ENCODE measurements at places on chromosomes 2 and 18.

DNA sequence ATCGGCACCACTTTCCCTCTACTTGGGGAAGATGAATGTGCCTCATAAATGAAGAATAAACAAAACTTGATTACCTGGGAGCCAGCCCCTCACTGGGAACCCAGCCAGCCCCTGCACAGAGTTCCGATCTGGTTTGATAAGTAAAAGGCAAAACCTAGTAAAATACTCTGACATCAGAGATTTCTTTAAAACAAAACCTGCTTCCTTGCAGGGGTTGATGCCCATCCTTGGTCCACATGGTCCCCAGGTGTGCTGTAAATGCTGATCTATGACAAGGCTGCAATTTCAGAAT lies 218.8 kb upstream of the APCDD1 start:
- DNase-seq = no peak

- no peak for DNase-seq
Measured at GRCh38 chr2:69717186-69717585, 24.7 kb upstream of the ANXA4 start.

- DNase-seq = no peak
Measured at GRCh38 chr2:47264143-47264542, 109.0 kb upstream of the STPG4 start.

DNA sequence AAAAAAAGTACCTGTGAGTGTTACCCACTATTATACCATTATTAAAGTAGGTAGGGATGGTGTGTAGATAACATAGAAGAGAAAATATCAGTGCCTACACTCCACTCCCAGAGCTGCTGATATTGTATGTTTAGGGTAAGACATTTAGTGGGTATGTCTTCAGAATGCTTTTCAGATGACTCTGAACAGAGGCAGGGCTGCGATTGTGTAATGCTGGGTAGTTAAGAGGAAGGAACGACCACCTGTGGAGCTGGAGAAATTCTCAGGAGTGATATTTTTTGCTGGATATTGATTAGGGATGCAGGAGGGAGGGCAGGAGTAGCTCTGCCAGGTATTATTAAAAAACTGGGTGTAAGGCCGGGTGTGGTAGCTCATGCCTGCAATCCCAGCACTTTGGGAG lies 2.8 kb downstream of the CNOT11 start:
- no peak for DNase-seq

DNA sequence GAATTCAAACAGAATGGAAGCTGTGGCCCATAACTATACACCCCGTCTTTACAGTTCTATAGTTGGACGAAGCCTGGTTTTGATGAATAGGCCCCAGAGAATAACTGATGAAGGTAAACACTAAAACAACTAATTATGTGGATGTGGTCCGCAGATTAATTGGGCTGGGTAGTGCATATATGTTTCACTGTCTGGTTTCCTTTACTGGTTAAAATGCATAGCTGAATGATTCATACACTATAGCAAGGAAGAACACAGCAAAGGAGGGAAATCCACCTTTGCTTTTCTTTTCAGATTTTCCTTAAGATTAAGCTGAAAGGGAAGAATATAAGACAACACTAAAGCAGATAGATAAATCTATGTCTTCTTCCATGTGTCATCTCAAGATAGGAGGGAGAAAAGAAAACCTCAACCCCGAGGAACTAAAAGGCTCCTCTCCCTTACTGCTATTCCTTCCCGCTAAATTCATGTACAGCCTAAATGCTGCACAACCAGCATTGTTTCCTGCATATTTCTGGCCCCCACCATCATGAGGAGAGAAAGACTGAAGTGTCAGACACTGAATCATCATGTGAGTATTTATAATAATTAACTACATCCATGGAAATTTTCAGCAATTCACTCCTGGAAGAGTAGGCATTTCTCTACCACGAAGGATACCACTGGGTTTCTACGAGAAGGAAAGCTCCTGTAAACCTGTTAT lies 297.1 kb upstream of the CCDC68 start:
- DNase-seq = no peak

- DNase-seq = no peak
Measured at GRCh38 chr2:37985333-37985732, 60.2 kb downstream of the RMDN2 start.

GRCh38 chr2:150586858-150587257 lies 99.4 kb upstream of the RND3 start:
- no peak for DNase-seq

DNA sequence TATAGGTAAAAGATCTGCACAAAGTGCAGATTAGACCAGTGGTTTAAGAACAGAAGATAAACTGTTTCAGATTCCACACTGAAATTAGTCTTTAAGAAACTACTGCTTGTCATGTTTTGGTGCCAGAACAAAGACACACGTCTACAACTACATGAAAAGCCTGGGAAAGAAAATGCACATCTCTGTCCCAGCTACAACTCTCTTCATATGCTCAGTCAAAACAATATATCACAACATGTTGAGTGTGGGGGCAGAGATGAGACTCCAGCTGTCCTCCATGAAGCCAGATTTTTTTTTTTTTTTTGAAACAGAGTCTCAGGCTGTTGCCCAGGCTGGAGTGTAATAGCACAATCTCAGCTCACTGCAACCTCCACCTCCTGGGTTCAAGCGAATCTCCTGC lies 52.6 kb upstream of the BIN1 start:
- no peak for DNase-seq

DNA sequence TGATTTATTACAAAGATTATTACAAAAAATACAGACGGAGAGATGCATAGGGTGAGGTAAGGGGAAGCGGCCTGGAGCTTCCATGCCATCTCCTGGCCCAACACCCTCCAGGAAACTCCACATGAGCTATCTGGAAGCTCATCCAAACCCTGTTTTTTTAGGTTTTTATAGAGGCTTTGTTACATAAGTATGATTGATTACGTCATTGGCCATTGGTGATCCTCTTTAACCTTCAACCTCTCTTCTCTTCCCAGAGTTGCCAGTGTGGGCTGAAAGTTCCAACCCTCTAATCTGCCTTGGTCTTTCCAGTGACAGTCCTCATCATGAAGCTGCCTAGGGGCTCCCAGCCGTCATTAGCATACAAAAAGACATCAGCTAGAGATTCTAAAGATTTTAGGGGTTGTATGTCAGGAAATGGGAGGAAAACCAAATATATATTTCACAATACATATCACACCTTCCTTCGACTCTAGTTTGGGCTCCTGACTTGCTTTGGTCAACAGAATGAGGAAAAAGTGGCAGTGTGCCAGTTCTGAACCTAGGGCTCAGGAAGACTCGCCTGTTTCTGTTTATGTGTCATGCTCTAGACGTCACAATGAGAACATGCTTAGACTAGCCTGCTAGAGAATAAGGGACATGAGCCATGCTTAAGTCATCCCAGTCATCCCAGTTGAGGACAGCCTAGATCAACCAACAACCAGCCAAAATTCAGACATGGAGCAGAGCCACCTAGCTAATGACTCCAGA lies 54.1 kb downstream of the ETAA1 start:
- DNase-seq = no peak

- DNase-seq = peak; percentile 12
Measured at GRCh38 chr2:141911485-141912066, 219.2 kb downstream of the LRP1B start.

GRCh38 chr2:236216711-236217110 lies 47.5 kb downstream of the ASB18 start:
- DNase-seq = no peak

DNA sequence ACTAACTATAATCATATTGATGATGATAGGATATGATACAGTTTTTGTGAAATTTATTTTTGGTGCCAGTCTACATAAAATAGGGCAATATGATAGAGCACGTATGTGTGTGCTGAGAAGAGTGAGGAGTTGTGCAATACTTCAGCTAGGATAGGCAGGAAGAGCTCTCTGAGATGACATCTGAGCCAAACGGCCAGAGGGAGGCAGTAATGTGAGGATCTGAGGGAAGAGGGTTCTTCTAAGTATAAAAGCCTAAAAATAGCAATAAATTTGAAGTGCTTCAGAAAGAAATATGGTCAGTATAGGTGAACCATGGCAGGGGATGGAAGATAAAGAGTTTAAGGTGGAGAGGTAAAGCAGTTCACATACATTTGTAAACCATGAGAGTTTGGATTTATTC lies 102.5 kb downstream of the OLA1 start:
- no peak for DNase-seq

- DNase-seq = no peak
Measured at GRCh38 chr18:10015941-10016819, 102.4 kb downstream of the VAPA start.

GRCh38 chr18:10011751-10012150 lies 97.9 kb downstream of the VAPA start:
- DNase-seq = no peak

DNA sequence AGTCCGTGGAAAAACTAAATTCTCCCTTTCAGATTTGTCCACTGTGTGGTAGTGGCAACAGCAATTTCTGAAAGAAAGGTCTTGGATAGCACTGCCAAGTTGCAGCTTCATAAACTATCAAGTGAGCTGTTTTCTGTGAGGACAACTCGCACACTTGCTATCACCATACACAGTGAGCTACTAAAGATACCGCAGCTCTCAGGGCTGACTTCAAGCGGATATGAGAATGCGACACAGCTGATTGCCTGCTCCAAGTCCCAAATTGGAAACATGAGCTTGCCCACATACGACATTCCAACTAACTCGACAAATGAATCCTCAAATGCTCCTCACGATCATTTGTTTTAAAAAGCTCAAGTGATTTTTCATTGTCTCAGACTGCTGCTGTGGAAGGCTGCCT lies 46.2 kb downstream of the E2F6 start:
- DNase-seq = no peak

GRCh38 chr2:140013545-140014203 lies 1233.5 kb upstream of the NXPH2 start:
- no peak for DNase-seq

DNA sequence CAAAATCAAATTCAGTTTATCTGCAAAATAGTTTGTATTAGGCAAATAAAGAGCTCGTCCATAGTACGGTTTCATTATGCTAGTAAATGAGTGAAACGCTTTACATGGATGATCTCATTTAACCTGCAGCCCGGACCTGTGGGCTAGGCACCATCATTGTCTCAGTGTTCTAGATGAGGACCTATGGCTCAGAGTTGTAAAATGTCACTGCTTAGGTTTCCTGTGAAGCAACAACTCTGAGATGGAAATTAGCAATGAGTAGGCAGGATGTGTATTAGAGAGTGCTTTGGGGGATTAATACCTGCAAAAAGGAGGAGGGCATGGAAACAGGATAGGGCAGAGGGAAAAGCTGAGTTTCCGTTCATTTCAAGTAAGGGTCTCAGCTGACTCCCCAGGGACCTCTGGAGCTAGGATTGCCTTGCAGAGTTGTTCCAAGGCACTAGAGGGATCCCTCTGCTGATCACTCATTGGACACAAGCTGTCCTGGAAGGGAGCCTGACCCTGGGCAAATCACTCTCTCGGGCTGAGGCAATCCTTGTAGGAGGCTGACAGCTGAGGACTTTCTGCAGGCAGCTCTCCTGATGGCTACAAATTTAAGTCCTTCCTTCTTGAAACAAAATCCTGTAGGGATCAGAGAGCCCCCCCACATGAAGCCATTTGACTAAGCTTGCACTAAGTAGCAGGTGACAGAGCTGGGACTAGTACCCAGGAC lies 58.8 kb upstream of the SIX2 start:
- no peak for DNase-seq

- no peak for DNase-seq
Measured at GRCh38 chr2:217166241-217166850, 306.5 kb upstream of the TNP1 start.

GRCh38 chr2:239087046-239087710 lies 239.3 kb downstream of the TWIST2 start:
- no peak for DNase-seq

DNA sequence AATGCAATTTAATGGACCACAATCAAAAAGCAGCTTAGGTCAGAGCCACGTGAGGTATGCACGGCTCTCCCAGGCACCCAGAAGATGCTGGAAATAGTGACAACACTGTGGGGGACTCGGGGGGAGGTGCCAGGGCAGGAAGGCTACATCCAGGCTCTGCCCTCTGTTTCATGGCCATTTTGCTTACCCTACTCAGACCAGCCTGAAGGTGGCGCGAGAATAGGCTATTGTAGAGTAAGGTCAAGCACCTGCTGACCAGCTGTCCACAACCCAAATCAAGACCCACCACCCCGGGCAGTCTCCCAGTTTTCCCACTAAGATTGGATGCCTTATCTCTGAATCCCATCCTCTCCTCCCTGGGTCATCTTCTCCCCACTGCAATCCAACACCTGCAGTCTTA lies 115.7 kb downstream of the VIT start:
- DNase-seq = no peak

DNA sequence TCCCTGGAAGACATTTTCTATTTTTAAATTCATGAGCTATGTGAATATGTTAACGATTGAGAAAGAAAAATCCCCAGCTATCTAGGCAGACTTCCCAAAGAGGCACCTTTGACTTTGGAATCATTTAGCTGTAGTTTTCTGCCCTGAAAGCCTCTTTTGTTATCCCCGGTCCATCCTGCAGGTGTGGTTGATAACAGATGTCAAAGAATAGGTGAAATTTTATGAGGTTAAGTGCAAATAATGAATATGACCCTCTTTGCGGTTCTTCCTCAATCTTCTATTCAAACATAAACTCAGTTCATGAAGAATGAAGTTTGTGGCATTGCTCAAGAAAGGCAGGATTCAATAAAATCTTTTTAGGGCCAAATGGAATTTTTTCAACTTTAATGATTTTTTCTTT lies 51.6 kb upstream of the ATP8B1 start:
- no peak for DNase-seq

GRCh38 chr2:111210036-111210435 lies 89.3 kb downstream of the BCL2L11 start:
- DNase-seq = no peak

- no peak for DNase-seq
Measured at GRCh38 chr2:236970656-236971010, 115.1 kb upstream of the COPS8 start.

DNA sequence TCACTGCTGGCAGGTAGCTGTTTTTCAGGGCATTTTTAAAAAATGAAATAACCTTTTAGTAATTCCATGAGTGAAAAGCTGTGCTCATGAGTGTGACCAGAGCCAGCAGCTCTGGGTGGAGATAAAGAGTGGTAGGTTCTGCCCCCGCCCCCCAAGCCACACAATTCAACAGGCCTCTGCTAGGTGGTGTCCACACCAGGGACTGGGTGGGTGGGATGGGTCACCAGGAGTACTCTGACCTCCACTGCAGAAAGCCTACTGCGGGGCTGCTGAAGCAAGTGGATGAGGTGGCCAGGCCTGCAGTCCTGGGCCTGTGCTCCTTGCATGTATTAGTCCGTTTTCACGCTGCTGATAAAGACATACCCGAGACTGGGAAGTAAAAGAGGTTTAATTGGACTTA lies 15.3 kb downstream of the PARD6G start:
- DNase-seq = no peak

DNA sequence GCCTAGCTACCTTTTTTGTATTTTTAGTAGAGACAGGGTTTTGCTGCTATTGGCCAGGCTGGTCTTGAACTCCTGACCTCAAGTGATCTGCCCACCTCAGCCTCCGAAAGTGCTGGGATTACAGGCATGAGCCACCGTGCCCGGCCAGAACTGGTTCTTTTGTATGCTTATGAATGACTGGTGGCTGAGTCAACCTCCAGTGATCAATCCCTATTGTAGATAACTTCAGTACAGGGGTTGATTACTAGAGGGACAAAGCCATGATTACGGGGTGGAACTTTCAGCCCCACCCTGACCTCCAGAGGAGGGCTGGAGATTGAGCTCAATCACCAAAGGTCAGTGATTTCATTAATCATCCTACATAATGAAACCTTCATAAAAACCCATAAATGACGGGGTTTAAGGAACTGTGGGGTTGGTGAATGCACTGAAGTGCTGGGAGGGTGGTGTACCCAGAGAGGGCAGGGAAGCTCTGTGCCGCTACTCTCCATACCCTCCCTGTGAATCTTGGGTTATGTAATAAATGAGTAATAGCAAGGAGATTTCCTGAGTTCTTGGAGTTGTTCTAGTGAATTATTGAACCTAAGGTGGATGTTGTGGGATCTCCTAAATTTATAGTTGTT lies 281.8 kb upstream of the CXCR4 start:
- DNase-seq = no peak
